ENCODE measurements at places on chromosomes 4 and X. TPM values are rescaled to one million over a fixed set of nuclear protein-coding genes. Genes with fewer than 3 reads are reported as not detected.

Gene DUSP21
- not detected for total RNA-seq

Gene PABPC1L2A
- total RNA-seq: not detected

Gene SH2D1A
- total RNA-seq: 2.0 TPM

- H3K27me3 ChIP-seq: no peaks in the 10 kb centered on the region
- H3K36me3 ChIP-seq: no peaks in the 10 kb centered on the region
- no peak overlapping the region for H3K27ac ChIP-seq
These were observed 79.8 kb downstream of the PSAPL1 start for GRCh38 chr4:7354927-7355326.

DNA sequence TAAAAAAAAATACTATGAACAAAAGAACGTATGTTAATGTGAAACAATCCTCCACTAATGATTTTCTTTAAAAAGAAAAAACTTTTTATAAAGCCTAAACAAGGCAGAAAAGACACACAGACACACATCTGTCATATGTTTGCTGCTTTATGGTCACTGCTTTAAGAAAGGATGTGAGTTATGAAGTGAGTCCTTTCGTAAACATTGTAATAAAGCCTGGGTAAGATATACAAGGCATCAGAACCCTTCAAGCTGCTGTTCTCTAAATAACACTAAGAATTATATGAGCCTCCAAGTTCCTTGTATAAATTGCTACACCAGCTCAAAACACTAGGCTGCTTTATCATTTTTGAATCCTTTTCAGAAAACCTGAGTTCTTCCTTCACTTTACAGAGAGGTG is 81.6 kb downstream of the FBXO8 start:
- no peaks in the 10 kb centered on the region for H3K36me3 ChIP-seq
- DNase-seq: no peak
- H3K27ac ChIP-seq: no peak overlapping the region
- no peak overlapping the region for H3K4me3 ChIP-seq
- no peaks in the 10 kb centered on the region for H3K4me1 ChIP-seq
- no peaks in the 10 kb centered on the region for H3K27me3 ChIP-seq

Gene IL21
- not detected for total RNA-seq

DNA sequence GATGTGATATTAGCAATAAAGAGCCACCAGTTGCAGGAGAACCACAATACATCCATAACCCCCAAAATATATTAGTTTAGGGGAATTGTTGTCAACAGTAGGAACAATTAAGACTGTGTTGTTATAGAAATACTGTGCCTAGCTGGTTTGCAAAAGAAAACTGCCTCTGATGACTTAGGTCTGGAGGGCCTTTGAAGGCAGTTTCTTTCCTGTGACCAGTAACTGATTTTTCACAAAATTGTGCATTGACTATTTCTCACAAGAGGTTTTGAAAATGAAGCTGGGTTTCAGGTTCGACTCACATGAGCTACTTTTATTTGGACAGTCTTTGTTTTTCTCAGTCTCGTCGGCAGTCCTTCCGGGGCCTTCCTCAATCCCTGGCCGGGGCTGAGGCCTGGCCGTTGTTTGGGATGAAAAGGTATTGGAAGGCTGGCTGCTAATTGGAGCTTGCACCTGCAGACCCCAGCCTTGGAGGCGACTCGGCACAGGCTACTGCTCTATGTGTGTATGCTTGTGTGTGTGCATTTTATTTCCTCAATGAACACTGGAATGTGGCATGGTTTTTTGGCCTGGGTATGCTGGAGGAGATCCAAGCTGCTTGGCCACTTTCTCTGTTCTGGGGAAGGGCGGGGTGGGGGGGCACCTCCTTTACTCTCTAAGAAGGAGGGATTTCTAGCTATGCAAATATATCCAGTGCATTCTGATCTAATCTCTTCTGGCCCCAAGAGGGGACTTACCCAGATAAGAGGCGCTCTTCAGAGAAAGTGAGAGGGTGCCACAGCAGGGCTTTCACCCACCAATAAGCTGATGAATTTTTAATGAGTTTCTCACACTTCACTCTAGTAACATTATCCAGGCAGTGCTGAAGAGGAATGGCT is 49.5 kb upstream of the LNX1 start:
- no peak overlapping the region for H3K27ac ChIP-seq
- DNase-seq: peak; percentile 5
- H3K27me3 ChIP-seq: no peaks in the 10 kb centered on the region
- no peak overlapping the region for H3K4me3 ChIP-seq

- H3K27ac ChIP-seq: no peak overlapping the region
- no peak for DNase-seq
- no peak overlapping the region for H3K4me3 ChIP-seq
These were observed 147.6 kb upstream of the MSX1 start for GRCh38 chr4:4711902-4712301.

GRCh38 chrX:63961964-63962363 is 176.9 kb upstream of the ARHGEF9 start:
- H3K27me3 ChIP-seq: no peaks in the 10 kb centered on the region
- no peaks in the 10 kb centered on the region for H3K36me3 ChIP-seq
- no peak overlapping the region for H3K4me3 ChIP-seq
- no peak overlapping the region for H3K27ac ChIP-seq

DNA sequence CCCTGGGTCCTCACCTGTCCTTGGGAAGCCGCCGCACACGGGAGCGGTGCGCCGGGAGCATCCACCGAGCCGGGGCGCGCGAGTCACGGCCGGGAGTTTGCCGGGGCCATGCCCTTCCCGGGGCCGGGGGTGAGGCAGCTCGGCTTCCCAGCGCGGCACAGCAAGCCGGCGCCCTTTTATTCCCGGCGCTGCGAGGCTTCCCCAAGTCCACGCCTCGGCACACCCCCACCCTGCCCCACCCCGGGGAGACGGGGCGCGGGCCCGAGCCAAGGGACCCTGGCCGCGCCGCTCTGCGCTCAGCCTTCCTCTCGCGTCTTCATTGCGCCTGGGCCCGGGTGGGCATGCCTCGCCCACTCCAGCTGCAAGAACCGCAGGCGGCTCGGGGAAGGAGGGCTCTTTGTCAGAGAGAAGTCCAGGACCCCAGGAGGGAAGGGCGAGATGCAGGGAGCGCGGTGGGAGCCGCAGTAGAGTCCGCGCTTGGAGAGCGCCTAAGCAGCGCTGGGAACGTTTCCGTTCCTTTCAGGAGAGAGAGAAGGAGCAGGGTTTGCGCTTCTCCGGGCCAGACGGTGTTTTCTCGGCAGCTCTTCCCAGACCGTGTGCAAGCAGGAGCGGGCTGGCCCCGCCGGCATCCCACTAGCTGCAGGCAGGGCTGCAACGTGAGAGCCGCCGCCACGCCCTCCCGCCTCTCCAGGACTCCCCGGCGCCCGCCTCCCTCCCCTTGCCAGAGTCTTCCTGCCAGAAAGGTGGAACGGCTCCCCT is at the start of gene MXRA5:
MXRA5 (minus strand) TSS at position 152 of the 759 bp plus-strand sequence. CDS start 2,819 bp downstream, outside the sequence.
- no peak within 1 kb of the TSS for H3K27ac ChIP-seq
- no peaks in the 10 kb centered on the region for H3K27me3 ChIP-seq
- H3K4me3 ChIP-seq: peak within 1 kb of the TSS; percentile 42
- no peaks in the 10 kb centered on the region for H3K36me3 ChIP-seq
- DNase-seq: peak; percentile 51
- H3K4me1 ChIP-seq: peaks cover 20% of the 10 kb centered on the region

Gene GPR34
- 29.5 TPM for total RNA-seq

GRCh38 chr4:2044542-2045517 is 14.3 kb upstream of the NAT8L start:
- DNase-seq: no peak
- peaks cover 34% of the 10 kb centered on the region for H3K27me3 ChIP-seq
- H3K27ac ChIP-seq: no peak overlapping the region
- H3K36me3 ChIP-seq: no peaks in the 10 kb centered on the region
- H3K4me1 ChIP-seq: peaks cover 34% of the 10 kb centered on the region

DNA sequence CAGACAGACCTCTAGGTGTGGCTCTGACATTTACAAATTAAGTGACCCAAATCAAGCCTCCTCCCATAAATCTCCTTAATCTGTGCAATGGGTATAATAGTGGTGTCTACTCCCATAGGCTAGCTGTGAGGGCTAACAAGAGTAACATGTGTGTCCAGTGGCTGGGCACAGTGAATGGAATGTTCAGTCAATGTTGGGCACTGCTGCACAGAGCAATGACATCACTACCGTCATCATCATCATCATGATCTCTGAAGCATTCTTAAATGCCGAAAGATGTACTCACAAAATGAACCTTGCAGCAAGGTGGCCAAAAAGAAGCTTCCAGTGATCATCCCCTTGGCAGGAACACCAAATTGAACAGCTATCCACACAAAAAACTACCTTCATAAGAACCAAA is 43.5 kb downstream of the CHRNA9 start:
- DNase-seq: no peak
- H3K27ac ChIP-seq: no peak overlapping the region
- no peak overlapping the region for H3K4me3 ChIP-seq
- no peaks in the 10 kb centered on the region for H3K4me1 ChIP-seq

DNA sequence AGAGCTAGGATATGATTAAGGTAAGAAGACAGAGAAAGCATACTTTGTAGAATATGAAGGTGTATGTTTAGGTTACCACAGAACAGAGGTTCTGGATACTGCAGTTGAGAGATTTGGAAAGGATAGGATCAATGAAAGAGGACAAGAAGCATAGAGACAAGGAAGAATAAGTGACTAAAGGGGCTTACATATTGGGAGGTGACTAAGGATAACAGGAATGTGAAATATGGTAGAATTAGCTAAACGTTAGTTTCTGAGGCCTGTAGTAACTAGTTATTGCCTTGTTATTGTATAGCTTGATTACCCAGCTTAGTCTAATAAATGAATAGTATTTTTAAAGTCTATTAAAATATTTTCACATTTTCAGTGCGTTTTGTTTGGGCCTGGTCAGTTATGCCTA is 38.2 kb downstream of the CENPI start:
- no peaks in the 10 kb centered on the region for H3K4me1 ChIP-seq
- H3K27ac ChIP-seq: no peak overlapping the region
- H3K36me3 ChIP-seq: no peaks in the 10 kb centered on the region
- no peaks in the 10 kb centered on the region for H3K27me3 ChIP-seq
- H3K4me3 ChIP-seq: no peak overlapping the region

Gene HERC3
- total RNA-seq: 55.3 TPM

DNA sequence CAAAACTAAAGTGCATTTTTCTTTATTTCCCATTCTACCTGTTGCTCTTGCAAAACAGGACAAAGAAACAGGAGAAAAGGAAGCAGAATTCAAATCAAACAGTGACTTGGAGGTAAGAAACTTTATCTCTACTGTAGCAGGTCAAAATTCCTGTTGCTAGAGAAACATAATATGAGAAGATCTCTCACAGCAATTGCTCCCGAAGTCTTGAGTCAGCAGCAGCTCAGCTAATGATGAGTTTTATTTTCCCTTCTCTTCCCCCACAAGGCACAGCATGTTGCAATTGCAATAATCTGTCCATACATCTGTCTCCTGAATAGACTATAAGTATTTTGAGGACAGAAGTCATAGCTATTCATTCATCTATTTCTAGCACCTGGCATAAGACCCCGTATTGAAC is 112.7 kb downstream of the CLNK start:
- no peaks in the 10 kb centered on the region for H3K36me3 ChIP-seq
- H3K4me3 ChIP-seq: no peak overlapping the region
- H3K27me3 ChIP-seq: no peaks in the 10 kb centered on the region

Gene GLRB
- 5.1 TPM for total RNA-seq

DNA sequence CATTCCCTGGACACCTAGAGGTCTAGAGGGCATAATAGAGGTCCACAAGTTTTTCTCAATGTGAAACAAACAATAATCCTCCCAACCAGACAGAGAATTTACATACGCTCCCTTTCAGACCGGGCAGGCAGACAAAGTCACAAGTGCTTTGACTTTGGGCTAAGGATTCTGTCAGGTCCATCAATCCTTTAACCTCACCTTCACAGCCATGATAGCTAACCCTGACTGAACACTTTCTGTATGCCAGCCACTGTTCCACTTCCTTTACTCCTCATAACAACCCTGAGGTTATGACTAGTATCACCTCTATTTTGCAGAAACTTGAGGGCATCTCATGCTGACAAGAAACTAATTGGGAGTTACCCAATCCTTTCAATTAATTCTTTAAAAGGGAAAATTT is 118.8 kb upstream of the AFF2 start:
- peak overlapping the region; percentile 6 for H3K4me3 ChIP-seq
- H3K27ac ChIP-seq: peak overlapping the region; percentile 45
- no peaks in the 10 kb centered on the region for H3K27me3 ChIP-seq
- H3K36me3 ChIP-seq: no peaks in the 10 kb centered on the region
- no peak for DNase-seq

- H3K4me1 ChIP-seq: no peaks in the 10 kb centered on the region
- H3K4me3 ChIP-seq: no peak overlapping the region
- H3K27me3 ChIP-seq: no peaks in the 10 kb centered on the region
- DNase-seq: peak; percentile 52
These were observed 195.0 kb upstream of the HS3ST1 start for GRCh38 chr4:11623726-11624037.
